ENCODE measurements at places on chromosomes 7 and 10.

GRCh38 chr7:128941323-128941890 lies 3.7 kb downstream of the IRF5 start:
- DNase-seq = no peak

DNA sequence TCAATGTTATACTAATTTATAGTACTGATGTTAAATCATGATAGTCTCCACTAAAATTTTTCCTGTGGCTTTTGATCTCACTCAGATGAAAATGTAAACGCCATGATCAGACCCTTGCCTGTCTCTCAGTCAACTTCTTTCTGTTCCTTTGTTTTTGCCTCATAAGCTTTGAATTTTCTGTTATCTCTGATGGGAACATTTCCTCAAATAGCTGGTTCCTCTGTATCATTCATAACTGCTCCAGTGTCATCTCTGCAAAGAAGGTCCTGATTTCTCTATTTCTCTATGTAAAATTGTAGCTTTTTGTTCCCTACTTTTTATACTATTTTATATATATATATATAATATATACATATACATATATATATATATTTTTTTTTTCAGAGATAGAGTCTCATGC lies 67.5 kb downstream of the GPR141 start:
- no peak for DNase-seq

DNA sequence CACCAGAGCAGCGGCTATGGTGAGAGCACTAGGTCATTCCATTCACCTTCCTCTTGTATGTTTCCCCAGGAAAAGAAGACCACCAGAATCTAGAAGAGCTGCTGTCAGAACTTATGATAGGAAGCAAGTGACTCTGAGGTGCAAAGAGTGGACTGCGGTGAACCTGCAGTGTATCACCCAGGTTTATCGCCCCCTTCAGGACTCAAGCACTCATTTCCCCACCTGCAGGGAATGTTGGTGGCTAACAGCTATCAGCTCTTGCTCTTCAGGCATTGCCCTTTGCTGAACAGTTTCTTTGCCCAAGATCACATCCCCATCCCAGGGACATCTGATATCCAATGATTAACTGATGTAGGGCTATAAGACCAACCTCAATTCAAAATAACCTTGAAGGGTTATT lies 66.3 kb upstream of the IL6 start:
- DNase-seq = no peak

DNA sequence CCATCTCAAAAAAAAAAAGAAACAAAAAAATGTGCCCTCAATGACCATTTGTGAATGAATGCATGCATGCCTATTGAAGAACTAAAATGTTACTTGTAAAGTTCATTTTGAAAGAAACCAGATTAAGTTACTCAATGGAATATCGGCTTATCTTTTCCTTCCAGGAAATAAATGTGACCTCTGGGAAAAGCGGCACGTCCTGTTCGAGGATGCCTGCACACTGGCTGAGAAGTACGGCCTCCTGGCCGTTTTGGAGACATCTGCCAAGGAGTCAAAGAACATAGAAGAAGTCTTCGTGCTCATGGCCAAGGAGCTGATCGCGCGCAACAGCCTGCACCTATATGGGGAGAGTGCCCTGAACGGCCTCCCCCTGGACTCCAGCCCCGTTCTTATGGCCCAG lies 21.9 kb downstream of the RAB19 start:
- DNase-seq = no peak

GRCh38 chr10:100962351-100963080 lies 6.8 kb upstream of the SEMA4G start:
- no peak for DNase-seq

DNA sequence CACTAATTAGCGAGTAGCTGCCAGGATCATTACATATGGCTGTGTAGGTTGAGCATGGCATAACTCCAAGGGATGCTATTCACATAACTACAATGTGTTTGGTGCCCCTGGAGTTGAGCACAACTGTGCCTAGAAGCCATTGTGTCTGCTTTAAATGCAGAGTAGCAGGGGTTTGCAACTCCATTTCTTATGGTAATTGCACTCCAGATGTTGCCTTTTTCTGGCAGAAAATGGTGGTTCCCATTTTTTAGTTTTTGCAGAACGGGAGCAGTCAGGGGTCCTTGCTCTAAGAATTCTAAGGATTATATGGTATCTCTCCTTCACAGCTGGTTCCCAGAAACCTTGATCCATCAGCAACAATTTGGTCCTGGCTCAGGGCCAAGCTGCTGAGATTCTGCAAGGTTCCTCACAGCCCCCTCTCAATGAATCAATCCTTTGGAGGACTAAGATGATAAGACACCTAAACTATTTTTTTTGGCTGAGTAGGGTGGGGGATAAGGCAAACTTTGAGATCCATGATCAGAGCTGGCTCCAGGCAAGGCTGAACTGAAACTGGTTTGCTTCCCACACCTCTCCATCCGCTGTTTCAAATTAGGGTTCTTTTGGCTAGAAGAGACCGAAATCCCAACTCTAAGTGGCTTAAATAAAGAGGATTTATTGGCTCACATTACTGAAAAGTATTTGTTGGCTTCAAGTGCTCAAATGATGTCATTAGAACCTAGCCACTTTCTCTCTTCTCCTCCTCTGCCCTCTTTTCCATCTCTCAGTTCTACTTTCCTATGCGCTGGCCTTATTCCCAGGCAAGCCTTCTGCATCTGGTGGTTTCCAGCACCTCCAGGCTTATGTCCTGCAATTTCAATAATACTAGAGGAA lies 97.5 kb upstream of the CCDC6 start:
- DNase-seq = no peak
